Activated CD4-positive, alpha-beta T cell treated with anti-CD3 and anti-CD28 coated beads, Interleukin-10, Interleukin-2, amounts not matched to agents 100 ng/mL and 50 ng/mL, durations not matched to agents 16 hours and 8 hours (primary cell): ENCODE measurements at places on chromosomes 3 and 15.

- DNase-seq: no peak
These were observed 271.8 kb upstream of the LYSMD4 start for GRCh38 chr15:100005013-100005412.

DNA sequence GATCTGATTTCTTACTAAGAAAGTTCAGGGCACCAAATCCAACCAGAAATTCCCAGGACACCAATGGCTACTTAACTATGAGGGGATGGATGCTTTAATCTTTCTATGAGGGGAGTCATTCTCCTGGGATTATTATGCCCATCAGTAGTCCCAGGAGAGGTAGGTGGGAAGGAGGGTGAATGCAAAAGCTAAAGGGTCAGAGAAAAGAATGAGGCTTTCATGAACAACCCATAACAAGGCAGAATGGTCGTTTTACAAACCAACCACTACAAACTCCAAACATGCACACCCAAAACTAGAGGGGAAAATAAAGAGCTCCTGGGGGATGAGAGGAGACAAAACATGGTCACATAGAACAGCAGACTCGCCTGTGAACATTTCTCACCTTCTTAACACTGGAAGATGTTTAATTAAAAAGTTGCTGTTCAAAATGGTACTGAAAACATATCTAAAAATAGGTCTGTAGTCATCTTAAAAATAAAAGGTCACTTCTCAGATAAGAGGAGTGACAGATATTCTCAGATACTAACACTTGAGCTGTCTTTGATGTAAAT lies 3.7 kb downstream of the STARD9 start:
- no peak for DNase-seq

DNA sequence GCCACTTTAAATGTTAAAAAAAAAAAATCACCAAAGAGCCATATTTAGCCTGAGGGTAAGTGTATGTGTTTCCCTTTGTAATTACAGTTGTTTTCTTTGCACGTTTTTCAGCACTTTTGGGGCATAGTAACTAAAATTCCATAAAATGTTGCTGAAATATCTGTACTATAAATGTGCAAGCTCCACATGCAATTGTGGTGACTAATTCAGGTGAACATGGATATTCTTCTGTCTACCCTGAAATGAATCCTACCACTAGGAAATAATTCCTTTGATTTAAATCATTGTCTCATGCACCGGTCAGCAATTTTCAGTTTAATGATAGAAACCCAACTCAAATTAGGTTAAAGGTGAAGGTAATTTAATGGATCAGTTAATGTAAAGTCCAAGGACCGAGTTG lies 13.1 kb upstream of the TFG start:
- DNase-seq: no peak

- DNase-seq: no peak
These were observed 152.9 kb upstream of the LPP start for GRCh38 chr3:188001093-188001492.

GRCh38 chr3:136856665-136857064 lies 5.3 kb upstream of the NCK1 start:
- DNase-seq: no peak

GRCh38 chr3:124407260-124407659 lies 323.0 kb upstream of the UMPS start:
- no peak for DNase-seq

- DNase-seq: no peak
These were observed 264.2 kb downstream of the NFKBIZ start for GRCh38 chr3:102113421-102114041.
